Stimulated activated CD4-positive, alpha-beta T cell treated with anti-CD3 and anti-CD28 coated beads, Interleukin-15, amount 100 ng/mL, for 24 hours (primary cell): ENCODE measurements at places on chromosomes 2 and 18.
A peak's percentile ranks its signal among the peaks of the same experiment; 100 is the strongest.

GRCh38 chr2:228938629-228939028, 332.5 kb downstream of the PID1 start:
- no peak for DNase-seq

- DNase-seq: no peak
These were observed 98.1 kb downstream of the SETBP1 start for GRCh38 chr18:44778788-44779187.

DNA sequence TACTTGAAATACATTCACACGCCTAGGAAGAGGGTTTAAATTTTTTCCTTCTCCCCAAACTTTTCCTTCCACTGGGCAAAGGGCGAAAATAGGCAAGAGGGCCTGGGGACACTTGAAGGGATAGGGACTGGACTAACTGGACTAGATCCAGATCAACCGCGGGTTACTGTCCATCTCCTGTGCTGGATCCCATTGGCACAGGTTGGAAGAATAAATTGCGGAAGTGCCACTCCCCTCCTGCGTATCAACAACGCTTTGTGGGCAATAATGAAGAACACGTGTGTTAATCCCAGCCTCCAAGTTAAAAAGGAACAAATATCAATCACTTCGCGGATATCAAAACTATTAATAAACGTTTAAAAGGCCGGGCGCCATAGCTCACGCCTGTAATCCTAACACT, 1.7 kb upstream of the FZD5 start:
- no peak for DNase-seq

- no peak for DNase-seq
These were observed 365.7 kb downstream of the TNS1 start for GRCh38 chr2:217636991-217637561.

DNA sequence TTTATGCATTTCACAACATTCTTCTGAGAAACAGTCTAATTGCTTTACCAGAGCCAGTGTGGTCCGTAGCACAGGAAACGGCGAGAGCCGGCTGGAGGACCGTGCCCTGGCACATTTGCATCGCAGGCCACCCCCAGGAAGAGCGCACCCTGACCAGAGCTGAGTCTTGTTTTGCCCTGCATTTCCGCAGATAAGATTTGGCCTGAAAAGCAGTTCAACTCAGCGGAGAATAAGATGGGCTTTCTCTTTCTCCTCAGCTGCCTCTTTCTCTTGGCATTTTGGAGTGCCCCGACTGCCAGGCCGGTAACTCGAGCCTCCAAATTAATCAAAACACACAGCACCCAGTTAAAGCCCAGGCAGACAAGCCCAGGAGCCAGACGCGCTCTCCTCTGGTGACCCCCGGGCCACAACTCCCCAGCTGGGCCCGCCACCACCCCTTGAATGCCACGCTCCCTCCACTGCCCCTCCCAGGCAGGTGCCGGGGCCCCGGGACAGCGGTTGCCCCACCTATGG, 464 bp downstream of the COL4A4 start:
- DNase-seq: no peak

DNA sequence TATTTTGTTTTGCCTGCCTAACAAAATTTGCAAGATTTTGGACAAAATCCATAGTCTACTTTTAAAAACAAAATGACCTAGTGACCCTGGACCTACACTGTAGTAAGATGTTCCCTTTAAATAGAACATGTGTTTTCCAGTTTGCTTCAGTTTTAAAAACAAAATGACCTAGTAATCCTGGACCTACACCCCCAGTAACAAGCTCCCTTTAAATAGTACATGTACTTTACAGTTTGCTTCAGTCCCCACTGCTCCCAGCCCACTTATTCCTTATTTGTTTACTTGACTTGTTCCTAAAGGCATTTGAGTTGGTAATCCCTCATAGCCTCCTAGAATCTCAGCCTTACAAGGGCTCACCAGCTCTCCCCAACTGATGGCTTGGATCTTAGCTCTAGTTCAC, 34.5 kb upstream of the HTR2B start:
- DNase-seq: no peak

GRCh38 chr2:127293386-127293747, 577 bp downstream of the ERCC3 start:
- peak; percentile 28 for DNase-seq

- no peak for DNase-seq
These were observed 123.1 kb downstream of the SPIRE1 start for GRCh38 chr18:12534820-12535219.

DNA sequence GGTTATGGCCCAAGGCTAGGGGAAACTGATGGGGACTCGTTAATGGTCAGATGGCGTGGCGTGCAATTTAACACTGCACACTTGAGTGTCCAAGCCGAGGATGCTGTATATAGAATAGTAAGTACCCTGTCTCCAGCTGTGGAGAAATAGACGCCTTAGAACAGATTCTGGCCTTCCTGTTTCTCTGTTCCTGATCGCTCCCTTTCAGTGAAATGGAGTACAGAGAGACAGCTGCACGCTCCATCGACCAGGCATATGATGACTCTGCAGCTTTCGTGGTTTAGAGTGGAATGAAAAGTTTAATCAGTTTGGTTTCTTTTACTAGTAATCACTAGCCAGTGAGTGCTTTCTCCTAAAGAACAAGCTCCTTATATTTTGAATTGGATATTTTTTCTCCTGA, 213.4 kb downstream of the NEDD4L start:
- no peak for DNase-seq

DNA sequence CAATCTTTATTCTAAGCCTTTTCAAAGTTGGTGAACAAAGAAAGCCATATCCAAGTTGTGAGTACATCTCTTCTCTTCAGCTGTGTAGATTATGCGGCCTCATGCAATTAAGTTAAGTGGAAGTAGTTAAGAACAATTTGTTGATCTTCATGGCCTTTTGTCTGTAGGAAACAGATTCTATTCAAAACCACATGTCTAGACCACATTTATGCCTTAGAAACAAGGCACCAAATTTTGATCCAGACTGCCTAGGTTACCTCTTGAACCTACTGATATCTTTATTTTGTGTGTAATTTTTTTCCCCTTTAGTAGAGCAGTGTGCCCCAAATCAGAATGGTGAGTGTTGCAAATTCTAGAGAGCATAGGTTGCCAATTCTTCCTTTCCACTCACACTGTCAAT, 101.6 kb upstream of the CERS6 start:
- DNase-seq: no peak

GRCh38 chr18:13465124-13465446, 246.5 kb downstream of the LDLRAD4 start:
- DNase-seq: no peak

GRCh38 chr18:79221136-79221535, 151.9 kb downstream of the ATP9B start:
- no peak for DNase-seq

GRCh38 chr2:120722568-120723421, 12.9 kb upstream of the GLI2 start:
- DNase-seq: no peak

DNA sequence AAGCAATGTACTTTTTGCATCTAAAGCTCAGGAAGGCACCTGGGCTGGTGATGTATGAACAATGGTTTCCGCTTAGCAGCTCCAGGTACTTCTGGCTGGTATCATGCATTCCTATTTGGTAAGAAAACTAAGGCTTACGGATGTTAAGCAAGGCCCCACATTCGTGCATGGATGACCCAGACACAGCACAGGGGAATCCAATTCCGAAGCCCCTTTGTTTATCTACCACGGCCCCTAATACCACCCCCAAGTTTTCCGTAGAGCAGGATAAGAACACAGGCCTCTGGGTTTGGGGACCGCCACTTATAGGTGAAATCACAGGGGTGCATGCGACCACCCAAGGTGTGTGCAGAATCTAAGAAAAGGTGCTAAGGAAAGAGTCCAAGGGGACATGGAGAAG, 192.1 kb upstream of the ID2 start:
- no peak for DNase-seq

DNA sequence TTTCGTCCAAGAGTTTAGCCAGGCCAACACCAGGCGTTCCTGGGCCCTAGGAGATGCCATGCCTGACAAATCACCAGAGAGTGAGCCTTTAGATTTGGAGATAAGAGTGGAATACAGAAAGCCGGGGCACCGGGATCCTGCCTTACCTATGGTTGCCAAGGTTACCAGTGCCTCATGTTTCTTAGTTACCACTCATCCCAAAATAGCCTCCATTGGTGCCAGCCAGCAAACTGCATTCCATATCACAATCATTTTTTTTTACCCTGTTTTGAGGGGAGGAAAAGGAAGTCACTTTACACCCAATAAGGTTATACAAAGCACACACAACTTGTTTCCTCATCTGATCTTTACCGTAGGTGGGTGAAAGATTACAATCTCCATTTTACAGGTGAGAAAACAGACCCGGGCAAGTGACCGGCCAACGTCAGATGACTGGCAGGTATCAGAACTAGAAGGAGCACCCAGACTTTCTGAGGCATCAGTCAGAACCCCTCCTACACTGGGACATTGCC, 48.3 kb upstream of the PDIA6 start:
- DNase-seq: no peak

- DNase-seq: no peak
These were observed 83.3 kb downstream of the RTP5 start for GRCh38 chr2:241952816-241953215.

DNA sequence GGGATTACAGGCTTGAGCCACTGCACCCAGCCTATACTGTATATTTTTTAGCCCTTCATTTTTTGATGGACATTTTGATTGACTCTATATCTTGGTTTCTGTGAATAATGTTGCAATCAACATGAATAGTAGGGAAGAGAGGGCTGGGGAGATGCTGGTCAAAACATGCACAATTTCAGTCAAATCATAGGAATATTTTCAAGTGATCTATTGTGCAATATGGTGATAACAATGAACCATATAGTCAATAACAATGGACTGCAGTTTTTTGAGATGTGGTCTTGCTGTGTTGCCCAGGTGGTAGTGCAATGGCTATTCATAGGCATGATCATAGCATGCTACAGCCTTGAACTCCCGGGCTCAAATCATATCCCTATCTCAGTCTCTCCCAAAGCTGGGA, 264.7 kb upstream of the TMEFF2 start:
- DNase-seq: no peak

GRCh38 chr18:50654658-50655550, 95.0 kb downstream of the MAPK4 start:
- DNase-seq: no peak

DNA sequence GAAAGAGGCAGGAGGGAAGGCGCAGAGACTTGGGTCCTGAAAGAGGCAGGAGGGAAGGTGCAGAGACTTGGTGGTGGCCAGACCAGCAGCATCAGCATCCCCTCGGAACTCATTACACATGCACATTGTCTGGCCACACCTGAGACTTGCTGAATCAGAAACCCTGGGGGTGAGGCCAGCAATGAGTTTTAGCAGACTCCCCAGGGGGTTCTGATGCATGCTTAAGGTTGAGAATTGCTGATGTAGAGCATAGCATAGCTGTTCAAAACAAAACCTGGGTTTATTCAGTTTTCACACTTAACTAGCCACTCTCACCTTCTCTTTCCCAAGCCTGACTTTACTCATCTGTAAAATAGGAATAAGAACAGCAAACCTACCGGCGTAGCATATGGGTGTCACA, 122.9 kb downstream of the MRO start:
- DNase-seq: no peak

DNA sequence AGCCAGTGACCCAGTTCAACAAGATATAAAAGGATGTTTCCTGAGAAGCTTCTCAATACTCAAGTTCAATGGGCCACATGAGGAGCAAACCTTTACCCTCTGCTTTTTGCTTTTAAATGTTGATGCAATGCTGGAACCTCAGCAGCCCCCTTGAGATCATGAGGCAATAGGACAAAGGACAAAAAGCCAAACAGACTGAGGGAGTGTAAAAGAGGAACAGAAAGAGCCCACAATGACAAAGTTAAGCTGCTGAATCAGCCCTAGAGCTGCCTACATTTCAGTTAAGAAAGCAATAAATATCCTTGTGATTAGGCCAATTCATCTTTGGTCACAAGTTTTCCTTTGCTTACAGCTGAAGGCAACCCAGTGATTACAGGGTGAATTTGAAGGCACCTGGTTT, 76.9 kb downstream of the MRO start:
- no peak for DNase-seq

DNA sequence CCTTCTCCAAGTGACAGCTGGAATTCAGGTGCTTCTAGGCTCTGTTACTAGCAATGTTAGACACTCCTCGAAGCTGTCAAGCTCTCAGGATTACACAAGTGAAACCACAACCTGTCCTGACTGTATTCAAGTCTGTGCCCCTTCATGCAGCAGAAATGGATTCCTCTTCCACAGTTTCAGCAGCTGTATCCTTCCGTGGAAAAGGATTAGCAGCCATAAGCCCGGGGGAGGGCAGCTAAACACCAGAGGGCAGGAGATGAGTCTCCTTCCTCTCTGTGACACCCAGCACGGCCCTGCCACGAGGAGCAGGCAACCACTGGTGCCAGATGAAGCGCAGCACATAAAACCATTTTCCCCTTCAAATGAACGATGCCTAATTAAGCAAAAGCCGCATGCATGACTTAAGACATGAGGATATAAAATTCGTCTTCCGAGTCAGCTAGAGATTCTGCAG, 1.2 kb downstream of the ST3GAL5 start:
- DNase-seq: peak; percentile 68

DNA sequence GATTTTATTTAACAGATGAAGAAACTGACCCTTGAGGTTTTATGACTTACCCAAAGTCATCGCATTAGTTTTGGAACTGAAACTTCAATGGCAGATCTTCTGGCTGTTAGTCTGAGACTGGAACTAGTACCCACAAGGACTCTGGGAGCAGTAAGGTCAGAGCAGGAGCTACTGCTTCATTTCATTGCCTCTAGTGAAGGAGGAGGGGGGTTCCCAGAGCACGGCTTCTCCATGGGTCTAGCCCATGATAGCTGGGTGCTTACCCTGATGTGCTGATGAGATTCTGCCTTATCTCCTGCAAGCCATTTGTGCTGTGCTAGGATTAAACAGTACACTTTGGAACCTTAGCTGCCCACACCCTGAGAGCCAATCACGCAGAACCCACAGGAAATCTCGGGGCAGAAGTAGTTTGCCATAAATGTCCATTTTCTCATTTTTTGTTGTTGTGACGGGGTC, 5.4 kb upstream of the RNASEH1 start:
- no peak for DNase-seq

- peak; percentile 34 for DNase-seq
These were observed 140.4 kb downstream of the RBMS1 start for GRCh38 chr2:160353166-160353565.

- no peak for DNase-seq
These were observed 113.7 kb downstream of the ZEB2 start for GRCh38 chr2:144405982-144406788.

DNA sequence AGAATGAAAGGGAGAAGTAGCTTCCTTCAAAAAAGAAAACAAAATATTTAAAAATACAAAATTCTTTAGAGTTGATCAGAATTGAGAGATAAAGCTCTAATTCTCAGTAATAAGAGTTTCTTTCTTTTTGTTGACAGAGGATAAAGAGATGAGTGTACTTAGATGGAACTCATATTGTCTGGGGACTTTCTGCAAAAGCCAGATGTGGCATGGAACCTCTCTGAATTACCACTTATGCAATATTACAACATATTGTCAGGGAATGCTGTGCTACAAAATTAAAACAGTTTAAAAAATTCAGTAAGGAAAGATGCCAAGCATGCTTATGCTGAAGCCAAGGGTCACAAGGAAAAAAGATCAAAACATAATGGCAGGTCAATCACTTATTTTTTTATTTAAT, 386.6 kb upstream of the LRATD1 start:
- DNase-seq: no peak

GRCh38 chr2:67930156-67930555, 132.6 kb downstream of the C1D start:
- no peak for DNase-seq

- no peak for DNase-seq
These were observed 268.1 kb upstream of the CXCR4 start for GRCh38 chr2:136386046-136386445.
